ENCODE measurements at places on chromosomes 2 and 18. TPM values are rescaled to one million over a fixed set of nuclear protein-coding genes. Genes with fewer than 3 reads are reported as not detected.

The GPR75 gene
- 2.4 TPM for total RNA-seq

The PIEZO2 gene
- total RNA-seq = 1.6 TPM

The ACADL gene
- total RNA-seq = 0.63 TPM

The COLEC12 gene
- total RNA-seq = 109 TPM

The OTOS gene
- total RNA-seq = not detected

All from fibroblast of the aortic adventitia (primary cell).